ENCODE measurements at places on chromosomes 2 and 18. TPM values are rescaled to one million over a fixed set of nuclear protein-coding genes. Genes with fewer than 3 reads are reported as not detected.

DNA sequence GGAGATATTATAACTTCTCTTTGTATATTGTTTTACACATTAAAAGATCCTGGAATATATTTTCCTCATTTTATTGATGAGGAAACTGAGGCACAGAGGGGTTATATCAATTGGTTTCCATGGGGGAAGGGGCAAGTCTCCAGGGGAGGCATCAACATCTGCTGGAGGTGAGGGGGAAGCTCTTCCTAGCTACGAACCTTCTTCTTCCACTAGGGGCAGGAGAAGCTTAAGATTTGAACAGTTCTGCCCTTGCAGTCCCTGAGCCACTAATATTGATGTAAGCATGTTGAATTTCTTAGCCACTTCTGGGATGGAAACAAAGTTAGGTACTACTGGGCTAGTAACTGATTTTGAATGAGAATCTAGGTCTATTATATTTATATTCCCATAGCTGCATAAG lies 140.1 kb upstream of the AQP4 start:
- H3K27ac ChIP-seq = no peak overlapping the region
- peaks cover 12% of the 10 kb centered on the region for H3K4me1 ChIP-seq
- H3K36me3 ChIP-seq = no peaks in the 10 kb centered on the region
- DNase-seq = peak; percentile 51
- no peak overlapping the region for H3K4me3 ChIP-seq
- no peaks in the 10 kb centered on the region for H3K27me3 ChIP-seq

DNA sequence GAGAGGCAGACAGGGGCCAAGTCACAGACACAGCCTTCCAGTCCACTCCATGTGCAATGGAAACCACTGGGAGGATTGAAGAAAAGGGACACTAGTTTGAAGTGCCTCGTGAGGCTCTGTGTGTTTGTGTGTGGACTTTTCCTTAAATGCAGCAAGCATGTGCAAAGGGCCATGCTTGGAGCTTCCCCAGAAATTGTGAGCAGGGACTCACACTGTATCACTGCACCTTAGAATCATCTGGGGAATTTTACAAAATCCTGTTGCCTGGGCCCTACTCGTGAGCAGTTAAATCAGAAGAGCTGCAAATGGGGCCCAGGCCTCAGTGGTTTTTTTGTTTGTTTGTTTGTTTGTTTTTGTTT lies 137.8 kb downstream of the TRIM43 start:
- H3K4me1 ChIP-seq = no peaks in the 10 kb centered on the region
- no peak overlapping the region for H3K4me3 ChIP-seq
- H3K36me3 ChIP-seq = no peaks in the 10 kb centered on the region
- H3K27me3 ChIP-seq = no peaks in the 10 kb centered on the region
- H3K27ac ChIP-seq = no peak overlapping the region

GRCh38 chr18:24220318-24220688 lies 81.4 kb downstream of the CABYR start:
- peak; percentile 59 for DNase-seq
- H3K27ac ChIP-seq = peak overlapping the region; percentile 34
- H3K27me3 ChIP-seq = no peaks in the 10 kb centered on the region
- H3K4me3 ChIP-seq = no peak overlapping the region
- peaks cover 13% of the 10 kb centered on the region for H3K4me1 ChIP-seq

DNA sequence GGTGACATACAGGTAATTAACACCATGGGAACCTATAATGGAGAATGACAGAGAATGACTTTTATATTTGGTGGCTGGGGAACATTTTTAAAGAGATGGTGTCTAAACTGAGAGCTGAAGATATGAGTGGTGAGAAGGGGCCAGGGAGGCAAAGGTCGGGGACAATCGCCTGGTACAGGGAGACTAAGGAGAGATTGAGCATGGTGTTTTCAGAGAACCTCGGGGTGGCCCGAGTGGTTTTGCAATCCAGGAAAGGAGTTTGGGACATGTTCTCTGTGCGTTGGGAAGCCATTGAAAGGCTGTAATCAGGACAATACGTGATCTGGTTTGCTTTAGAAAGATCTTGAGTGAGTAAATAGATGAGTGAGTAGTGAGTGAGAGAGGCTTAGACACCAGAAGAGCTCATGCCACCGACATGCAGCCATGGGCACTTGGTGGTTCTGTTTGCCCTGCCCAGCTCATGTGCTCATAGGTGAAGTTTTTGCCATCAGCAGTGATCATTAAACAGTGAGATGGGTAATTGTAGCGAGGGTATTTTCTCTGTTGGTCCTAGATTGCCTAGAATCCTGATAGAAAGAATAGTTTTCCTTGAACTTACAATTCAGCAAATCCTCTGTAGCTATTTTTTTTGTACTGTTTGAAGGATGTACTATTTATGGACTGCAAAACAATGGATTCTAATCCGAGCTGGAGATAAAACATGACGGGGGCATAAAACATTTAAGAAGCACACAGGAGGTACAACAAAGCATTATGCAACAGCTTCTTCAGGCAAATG lies 114.7 kb downstream of the SH3RF3 start:
- H3K27me3 ChIP-seq = no peaks in the 10 kb centered on the region
- no peak overlapping the region for H3K27ac ChIP-seq
- H3K36me3 ChIP-seq = no peaks in the 10 kb centered on the region
- no peaks in the 10 kb centered on the region for H3K4me1 ChIP-seq
- DNase-seq = no peak
- no peak overlapping the region for H3K4me3 ChIP-seq

DNA sequence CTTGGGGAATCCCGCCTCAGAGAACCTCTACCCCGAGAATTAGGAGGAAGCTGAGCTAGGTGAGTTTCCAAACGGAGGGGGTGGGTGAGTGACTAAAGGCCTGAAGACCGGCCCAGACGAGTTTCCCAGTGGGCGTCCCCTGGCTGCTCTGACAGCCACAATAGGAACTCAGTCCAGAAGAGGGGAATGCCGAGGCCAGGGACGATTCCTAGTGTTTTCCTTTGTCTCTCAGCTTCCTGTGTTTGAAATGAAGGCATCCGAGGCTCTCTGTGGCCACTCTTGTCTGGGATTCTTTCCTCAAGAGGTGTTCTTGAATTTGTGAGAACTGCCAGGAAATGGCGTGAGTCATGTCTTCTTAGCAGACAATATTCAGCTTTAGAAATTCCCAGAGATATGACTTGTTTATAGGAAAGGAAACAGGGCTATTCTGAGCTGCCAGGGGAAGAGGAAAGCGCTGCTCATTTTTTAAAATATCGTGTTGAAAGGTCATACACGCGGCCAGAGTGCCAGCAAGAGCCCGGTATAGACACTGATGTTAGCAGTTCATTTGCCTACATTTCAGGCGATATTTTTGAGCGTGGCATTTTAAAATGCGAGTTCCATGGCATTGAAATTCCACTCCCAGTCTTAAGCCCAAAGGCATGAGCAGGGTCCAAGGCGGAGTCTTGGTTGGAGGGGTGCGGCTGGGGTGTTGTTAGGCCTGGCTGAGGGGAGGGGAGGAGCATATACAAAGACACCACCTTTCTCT lies 169.1 kb upstream of the KLF7 start:
- H3K4me1 ChIP-seq = peaks cover 15% of the 10 kb centered on the region
- peak overlapping the region; percentile 33 for H3K4me3 ChIP-seq
- no peak overlapping the region for H3K27ac ChIP-seq
- no peaks in the 10 kb centered on the region for H3K36me3 ChIP-seq

DNA sequence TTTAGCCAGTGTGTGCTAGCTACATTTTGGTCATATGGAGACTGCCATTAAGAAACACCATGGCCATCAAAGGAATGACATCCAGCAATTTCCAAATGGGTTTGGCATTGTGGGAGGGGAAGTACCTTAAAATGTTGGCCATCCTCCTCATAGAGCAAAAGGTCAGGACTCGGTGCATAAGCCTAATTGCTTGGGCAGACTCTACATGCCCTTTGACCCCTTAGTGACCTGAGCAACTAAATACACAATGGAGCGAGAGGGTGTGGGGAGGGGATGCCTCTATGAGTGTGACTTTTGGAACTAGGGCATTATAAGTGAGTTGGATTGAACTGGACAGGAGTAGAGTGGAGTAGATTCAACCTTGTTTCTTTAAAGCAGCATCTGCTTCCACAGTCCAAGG lies 44.9 kb downstream of the NRP2 start:
- peaks cover 64% of the 10 kb centered on the region for H3K4me1 ChIP-seq
- no peak overlapping the region for H3K4me3 ChIP-seq
- no peak overlapping the region for H3K27ac ChIP-seq
- no peaks in the 10 kb centered on the region for H3K36me3 ChIP-seq
- peak; percentile 44 for DNase-seq

The GCG gene
- total RNA-seq = not detected

The ARHGAP25 gene
- total RNA-seq = 5.8 TPM

Data from neural progenitor cell (in vitro differentiated cells).